ENCODE measurements at places on chromosomes 5 and 9.

DNA sequence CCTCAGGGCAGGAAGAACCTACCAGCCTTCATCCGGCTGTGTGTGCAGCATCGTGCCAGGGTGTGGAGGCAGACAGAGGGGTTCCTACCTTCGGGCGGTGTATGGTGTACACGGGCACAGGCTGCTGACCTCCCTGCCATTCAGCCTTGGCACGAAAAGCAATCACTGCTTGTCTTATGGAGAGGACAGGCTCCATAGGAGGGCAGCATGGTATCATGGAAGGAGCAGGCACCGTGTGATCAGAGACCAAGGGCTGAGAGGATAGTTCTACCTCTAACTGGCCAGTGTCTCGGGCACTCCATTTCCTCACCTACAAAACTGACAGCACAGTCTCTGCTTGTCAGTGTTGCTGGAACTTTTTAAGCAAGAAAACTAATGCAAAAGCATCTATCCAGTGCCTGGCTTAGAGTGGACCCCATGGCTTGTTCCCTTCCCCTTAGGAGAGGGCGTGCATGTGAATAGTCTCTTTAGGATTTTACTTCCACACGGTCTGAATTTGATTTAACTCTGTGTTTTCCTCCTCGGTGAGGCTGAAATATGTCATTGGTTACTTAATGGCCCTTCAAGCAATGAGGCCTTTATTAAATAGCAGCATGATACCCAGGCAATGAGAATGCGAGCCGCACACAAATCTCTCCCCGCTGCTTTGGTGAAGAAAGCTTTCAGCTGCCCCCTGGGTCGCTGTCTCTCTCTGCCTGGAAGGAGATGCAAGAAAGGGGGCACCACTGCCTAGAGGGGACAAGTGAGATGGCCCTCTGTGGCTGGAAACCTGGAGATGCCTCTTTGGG lies 22.2 kb downstream of the TTLL11 start:
- DNase-seq = no peak

- no peak for DNase-seq
Measured at GRCh38 chr5:3365501-3366215, 230.0 kb upstream of the IRX1 start.

DNA sequence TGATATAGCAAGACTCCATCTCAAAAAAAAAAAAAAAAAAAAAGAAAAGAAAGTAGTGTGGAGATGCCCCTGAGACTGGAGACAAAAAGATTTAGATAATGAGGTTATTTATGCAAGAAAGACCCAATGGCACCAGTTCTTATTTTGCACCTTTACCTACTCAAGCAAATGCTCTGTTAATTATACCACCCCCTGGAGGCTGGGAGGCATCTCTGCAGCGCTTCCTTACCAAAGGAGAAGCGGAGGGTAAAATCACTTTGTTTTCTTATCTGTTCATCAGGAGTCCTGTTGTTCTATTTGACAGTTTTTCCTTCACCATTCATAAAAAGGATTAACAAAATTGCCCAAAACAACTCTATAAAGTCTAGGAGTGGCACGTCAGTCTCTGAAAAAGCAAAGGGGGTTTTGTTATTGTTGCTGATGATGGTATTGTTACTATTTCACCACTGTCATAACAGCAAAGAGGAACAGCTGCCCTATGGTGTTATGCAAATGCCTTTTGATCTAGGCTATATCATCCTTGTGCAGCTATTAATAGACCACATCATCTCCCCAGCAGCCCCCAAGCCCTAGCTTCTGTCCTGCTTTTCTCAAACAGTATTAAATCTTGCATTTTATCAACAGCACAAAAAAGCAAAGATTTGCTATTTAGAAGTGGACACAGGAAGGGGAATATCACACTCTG lies 174.0 kb downstream of the PALM2AKAP2 start:
- no peak for DNase-seq

- no peak for DNase-seq
Measured at GRCh38 chr9:21778304-21778703, 24.1 kb upstream of the MTAP start.

- no peak for DNase-seq
Measured at GRCh38 chr5:74595143-74595925, 45.2 kb downstream of the ENC1 start.

DNA sequence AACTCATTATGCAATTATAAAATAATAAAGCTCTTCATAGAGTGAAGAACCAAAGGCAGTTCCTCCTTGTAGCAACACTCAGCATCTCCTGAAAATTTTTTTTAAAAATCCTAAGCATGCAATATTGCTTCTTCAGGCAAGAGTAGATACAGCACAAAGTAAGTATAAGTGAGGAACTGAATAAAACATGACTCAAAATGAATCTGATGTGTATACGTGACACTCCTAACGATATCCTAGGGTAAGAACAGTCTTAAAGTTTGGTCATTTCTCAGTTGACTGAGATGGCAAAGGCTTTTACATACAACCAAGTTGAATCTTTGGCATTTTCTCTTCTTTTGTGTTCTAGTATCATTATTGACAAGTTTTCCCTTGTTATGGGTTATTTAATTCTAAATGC lies 41.1 kb upstream of the AOPEP start:
- DNase-seq = no peak

- no peak for DNase-seq
Measured at GRCh38 chr5:179869101-179869500, 10.5 kb upstream of the MRNIP start.

DNA sequence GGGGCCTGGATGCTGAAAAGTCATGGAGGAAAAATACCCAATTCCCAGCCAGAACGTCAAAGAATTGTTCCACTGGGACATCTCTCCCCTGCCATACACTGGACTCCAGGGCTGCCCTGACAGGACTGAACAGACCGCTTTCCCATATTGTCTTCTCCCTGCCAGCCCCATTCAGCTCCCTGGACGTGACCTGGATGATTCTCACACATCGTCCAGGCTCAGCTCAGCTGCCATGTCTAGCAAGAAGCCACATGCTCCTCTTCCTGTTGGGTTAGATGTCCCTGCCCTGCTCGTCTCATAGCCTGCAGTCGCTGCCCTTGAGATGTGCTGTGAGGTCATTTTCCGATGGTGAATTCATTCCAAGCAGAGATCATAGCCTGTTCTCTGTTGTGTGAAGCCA lies 37.4 kb downstream of the FOXI1 start:
- no peak for DNase-seq

GRCh38 chr9:131028931-131029573 lies 20.1 kb downstream of the LAMC3 start:
- no peak for DNase-seq

- DNase-seq = no peak
Measured at GRCh38 chr9:92637326-92637725, 32.6 kb downstream of the IPPK start.

DNA sequence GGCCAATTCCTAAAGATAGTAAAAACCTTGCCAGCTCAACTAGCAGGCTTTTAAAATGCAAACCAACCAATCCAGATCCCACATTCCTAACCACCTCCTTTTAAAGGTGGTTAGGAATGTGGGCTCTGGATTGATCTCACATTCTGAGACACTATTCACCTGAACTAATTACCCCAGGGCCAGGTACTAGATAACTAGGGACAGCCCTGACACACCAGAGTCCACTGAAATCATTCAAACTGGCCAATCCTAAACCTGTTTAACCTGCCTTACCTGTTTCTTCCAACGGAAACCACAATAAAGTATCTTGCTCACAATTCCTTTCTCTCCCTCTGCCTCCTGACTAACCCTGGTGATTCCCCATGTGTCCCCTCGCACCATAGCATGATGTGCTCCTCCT lies 168.3 kb upstream of the DMAC1 start:
- no peak for DNase-seq

- DNase-seq = no peak
Measured at GRCh38 chr9:72751541-72751940, 201.3 kb downstream of the ALDH1A1 start.

- DNase-seq = no peak
Measured at GRCh38 chr5:169097374-169098326, 203.3 kb downstream of the SLIT3 start.

- DNase-seq = no peak
Measured at GRCh38 chr9:91348191-91348807, 13.4 kb downstream of the AUH start.

GRCh38 chr5:111749303-111750026 lies 7.5 kb downstream of the NREP start:
- DNase-seq = no peak

DNA sequence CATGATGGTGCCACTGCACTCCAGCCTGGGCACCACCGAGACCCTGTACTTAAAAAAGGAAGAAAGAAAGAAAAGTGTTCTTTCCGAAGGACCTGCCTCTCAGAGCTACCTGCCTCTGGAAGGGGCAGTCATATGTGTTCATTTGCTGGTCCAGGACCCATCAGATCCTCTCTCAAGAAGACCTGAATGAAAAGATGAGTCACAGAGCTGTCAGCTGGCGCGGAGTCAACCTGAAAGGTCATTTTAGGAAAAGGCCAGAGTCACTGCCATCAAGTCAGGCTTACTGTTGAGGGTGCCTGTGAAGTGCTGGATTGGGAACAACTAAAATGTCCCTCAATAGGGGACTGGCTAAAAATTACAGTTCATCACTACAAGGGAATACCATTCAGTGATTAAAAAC lies 14.9 kb upstream of the HRH2 start:
- DNase-seq = no peak

GRCh38 chr5:56095579-56096102 lies 100.9 kb upstream of the IL6ST start:
- DNase-seq = no peak

DNA sequence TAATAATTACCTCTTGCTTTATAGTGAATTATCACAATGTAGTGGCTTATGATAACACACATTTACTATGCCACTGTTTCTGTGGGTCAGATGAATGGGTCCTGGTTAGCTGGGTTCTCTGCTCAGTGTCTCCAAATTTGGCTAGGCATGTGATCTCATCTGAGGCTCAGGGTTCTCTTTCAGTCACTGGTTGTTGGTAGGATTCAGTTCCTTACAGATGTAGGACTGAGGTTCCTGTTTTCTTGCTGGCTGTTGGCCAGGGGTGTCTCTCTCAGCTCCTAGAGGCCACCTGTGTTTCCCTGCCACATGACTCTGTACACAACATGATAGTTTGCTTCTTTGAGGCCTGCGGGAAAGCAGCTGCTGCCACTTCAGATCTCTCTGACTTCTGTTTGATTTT lies 7.1 kb downstream of the NFX1 start:
- DNase-seq = no peak

DNA sequence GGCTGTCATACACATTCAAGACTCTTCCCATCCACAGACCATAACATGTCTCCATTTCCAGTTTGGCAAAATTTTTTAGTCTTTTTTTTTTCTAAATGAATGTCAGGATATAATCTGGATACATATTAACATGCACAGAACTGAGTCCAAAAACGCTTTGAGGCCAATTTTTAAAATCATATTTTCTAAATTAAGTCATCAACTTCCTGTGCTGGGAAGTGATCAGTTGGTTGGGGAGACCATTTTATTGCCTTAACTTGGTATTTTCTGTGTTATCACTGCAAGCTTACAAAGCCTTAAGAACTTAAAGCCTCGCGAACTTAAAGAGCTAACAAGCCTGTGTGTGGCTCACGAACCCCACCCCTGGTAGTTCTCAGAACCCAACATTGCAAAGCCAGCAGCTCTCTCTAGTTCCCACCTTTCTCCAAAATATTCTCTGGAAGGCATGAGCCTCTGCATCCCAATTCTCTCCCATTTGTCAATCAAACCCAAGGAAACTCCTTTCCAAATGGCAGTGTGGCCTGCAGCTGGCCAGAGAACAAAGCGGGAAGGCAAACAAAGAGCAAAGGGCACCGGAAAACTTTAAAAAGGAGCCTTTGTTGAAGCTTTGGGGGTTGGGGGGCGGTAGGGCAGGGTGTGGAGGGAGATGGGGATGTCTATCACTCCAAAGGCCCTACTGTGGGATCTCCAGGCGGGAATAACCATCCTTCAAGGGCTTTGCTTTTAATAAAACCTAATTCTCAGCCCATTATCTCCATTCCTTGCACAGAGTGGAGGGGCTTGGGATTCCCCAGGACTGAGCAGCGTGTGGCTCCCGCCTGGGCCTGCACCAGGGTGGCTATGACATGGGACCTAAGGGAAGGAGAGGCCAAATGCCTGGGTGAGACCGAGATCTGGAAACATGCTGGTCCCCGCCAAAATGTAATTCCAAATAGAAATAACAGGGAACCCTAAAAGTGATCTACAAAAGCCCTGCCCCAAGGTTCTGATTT lies 65.0 kb downstream of the ROR2 start:
- no peak for DNase-seq

DNA sequence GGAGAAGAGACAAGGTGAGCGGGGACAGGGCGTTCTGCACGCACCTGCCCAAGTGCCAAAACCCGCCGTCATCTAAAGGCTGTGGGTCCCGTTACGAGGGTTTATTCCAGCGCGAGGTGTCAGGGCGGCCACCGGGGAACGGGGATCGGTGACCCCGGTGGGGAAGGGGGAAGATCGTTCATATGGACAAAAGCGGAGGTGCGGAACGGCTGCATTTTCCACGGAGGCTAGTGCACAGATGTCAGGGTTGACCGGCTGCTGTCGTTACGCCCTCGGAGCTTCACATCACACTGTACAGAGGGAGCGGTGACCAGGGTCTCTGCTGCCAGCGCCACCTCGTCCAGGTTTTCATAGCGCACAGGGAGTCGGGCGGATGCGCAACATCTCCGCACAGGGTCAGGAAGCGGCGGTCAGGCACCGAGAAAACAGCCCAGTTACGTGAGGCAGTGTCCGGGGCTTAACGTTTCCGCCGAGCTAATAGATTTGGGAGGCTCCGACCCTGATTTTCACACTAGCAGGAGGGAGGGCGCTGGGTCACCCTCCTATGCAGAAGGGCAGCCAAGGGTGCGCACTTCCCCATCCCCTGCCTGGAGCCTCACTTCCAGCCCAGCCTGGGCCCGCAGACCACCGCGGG lies 13.5 kb downstream of the BTNL9 start:
- DNase-seq = no peak

DNA sequence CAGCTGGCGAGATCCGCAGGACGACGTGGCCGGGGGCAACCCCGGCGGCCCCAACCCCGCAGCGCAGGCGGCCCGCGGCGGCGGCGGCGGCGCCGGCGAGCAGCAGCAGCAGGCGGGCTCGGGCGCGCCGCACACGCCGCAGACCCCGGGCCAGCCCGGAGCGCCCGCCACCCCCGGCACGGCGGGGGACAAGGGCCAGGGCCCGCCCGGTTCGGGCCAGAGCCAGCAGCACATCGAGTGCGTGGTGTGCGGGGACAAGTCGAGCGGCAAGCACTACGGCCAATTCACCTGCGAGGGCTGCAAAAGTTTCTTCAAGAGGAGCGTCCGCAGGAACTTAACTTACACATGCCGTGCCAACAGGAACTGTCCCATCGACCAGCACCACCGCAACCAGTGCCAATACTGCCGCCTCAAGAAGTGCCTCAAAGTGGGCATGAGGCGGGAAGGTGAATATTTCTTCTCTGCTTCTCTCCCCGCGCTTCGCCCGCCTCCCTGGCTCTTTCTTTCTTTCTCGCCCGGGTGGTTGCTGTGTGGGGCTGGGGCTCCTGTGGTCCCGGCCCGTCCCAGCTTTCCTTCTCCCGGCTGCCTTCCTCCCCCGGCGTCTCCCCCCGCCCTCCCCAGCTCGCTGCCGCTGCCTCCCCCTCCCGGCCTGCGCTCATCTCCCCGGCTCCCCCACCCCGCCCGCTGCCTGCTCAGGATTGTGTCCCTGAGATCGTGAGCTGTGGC lies 2.2 kb downstream of the NR2F1 start:
- no peak for DNase-seq

- no peak for DNase-seq
Measured at GRCh38 chr5:105504-106070, 13.6 kb downstream of the PLEKHG4B start.

- DNase-seq = no peak
Measured at GRCh38 chr5:87347272-87347671, 65.5 kb downstream of the CCNH start.

GRCh38 chr9:133754688-133755227 lies 16.6 kb upstream of the SARDH start:
- DNase-seq = no peak

GRCh38 chr5:52869391-52869790 lies 81.7 kb downstream of the ITGA1 start:
- no peak for DNase-seq
